ENCODE measurements at places on chromosomes 3 and 15. TPM values are rescaled to one million over a fixed set of nuclear protein-coding genes. Genes with fewer than 3 reads are reported as not detected.

The ALDH1L1 gene
- total RNA-seq, result not detected

DNA sequence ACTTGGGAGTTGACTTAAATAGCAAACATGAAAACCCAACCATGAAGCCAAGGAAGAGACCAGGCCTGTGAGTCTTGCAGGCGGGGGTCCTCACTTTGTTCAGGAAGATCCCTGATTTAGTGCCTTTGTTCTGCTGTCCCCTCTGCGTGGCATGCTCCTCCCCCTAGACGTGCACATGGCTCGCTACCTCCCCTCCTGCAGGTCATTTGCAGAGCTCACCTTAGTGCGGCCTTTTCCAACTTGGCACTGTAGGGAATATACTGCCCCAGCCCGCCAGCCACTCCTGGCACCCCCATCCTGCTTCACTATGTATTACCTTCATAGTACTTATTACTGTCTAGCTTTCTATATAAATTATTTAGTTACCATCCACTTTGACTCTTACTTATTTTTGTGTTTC lies 18.3 kb downstream of the GXYLT2 start:
- H3K4me1 ChIP-seq, result no peaks in the 10 kb centered on the region
- H3K27ac ChIP-seq, result no peak overlapping the region
- H3K27me3 ChIP-seq, result no peaks in the 10 kb centered on the region
- H3K36me3 ChIP-seq, result no peaks in the 10 kb centered on the region
- H3K4me3 ChIP-seq, result no peak overlapping the region

DNA sequence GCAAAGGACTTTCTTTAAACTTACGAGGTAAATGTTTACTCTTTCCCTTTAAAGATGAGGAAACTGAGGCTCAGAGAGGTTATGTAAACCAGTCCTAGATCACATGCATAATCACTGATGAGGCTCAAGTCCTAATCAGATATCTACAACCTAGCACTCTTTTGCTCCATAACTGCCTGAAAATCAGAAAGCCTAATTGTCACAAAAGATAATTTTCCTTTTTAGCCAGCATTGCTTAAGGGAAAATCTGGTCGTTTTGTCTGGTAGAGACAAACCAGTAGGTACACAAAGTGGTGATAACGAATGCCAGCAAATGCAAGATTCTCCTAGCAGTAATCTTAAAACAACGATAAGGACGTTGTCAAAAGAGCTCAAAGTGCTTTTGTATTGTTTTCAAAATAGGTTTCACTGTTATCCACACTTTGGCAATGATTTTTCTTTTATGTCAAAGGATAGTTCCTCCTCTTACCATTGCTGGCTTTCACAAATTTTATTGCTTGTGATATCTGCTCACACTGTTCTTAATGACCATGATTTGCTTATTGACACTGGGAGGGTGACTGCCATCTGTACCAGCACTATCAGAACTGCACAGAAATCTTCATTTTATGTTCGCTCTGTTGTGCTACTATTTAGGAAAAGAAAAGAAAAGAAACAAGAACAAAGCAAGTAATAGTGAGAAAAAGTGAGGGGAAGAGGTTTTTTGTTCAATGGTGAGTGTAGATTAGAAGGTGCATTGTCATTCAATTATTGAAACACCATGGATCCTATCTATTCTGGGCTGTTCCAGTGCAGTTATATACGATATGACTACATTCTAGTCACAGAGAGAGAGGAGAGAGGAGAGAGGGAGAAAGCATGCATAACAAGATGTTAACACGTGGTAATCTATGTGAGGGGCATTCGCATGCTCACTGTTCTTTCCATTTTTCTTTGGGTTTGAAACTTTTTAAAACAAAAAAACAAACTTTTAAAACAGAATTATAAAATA lies 13.7 kb downstream of the IQCH start:
- no peak for DNase-seq
- no peaks in the 10 kb centered on the region for H3K27me3 ChIP-seq
- no peaks in the 10 kb centered on the region for H3K36me3 ChIP-seq
- no peaks in the 10 kb centered on the region for H3K4me1 ChIP-seq
- no peak overlapping the region for H3K27ac ChIP-seq

The PLSCR5 gene
- total RNA-seq, result not detected

DNA sequence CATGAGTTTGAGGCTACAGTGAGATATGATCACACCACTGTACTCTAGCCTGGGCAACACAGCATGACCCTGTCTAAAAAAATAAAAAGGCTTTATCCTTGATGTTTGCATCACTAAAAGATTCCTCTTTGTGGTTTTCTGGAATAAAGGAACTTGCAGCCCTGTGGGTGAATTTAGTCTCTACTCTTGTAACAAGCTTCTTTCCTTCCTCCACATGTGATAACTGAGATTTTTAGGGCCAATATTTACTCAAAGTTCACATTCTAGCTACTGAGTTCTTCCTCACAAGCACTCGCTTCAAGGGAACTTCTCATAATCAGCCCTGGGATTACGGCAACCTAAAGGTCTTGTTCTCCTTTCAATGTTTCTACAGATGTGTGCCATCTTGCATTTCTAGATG lies 24.6 kb downstream of the COMMD2 start:
- H3K27me3 ChIP-seq, result no peaks in the 10 kb centered on the region
- H3K27ac ChIP-seq, result no peak overlapping the region
- no peaks in the 10 kb centered on the region for H3K36me3 ChIP-seq
- DNase-seq, result no peak
